ENCODE measurements at places on chromosomes 3 and 15.
A peak's percentile ranks its signal among the peaks of the same experiment; 100 is the strongest.

GRCh38 chr3:160225176-160226025 lies at the start of gene C3orf80:
TSS of gene C3orf80 (plus strand) at chr3:160225422. CDS start at chr3:160225636, 214 bp downstream.
- DNase-seq, result peak; percentile 76

DNA sequence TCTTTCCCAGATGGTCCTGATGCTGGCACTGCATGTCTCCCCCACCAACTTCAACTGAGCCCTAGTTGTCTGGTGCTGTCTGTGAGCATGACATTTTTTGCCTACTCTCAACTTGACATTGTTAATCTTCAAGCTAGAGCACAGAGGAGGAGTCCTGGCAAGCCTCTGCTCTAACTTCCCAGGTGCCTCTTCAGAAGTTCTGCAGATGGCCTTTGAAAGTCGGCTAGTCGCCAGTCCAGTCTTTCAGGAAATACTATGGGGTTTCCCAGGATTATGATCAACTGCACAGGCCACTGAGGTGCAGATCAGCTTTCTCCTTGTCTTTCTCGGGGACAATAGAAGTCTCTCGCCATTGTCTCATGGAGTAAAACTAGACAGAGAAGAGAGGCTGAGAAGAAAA lies 86.7 kb downstream of the ST8SIA2 start:
- DNase-seq, result no peak

- DNase-seq, result no peak
Measured at GRCh38 chr3:102106416-102107097, 257.2 kb downstream of the NFKBIZ start.

- DNase-seq, result no peak
Measured at GRCh38 chr3:129313415-129313664, 34.7 kb downstream of the HMCES start.

GRCh38 chr3:82202269-82202668 lies 440.8 kb upstream of the GBE1 start:
- no peak for DNase-seq

- DNase-seq, result no peak
Measured at GRCh38 chr3:197068077-197068476, 38.5 kb upstream of the MELTF start.

DNA sequence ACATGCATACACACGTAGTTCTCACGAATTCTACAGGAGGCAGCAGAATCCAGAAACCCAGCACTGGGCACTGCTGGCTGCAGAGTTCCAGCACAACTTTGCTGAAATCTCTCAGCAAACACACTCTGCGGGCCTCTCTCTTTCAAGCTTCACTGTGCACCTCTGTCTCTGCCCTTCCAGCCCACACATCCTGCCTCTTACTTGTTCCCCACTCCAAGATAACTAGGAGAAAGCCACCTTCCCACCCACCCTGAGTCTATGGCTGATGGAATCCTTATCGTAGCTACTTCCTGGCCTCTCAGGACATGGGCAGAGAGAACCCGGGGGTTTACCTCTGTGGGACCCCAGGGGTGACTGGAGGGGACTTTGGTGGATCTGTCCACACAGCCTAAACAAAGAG lies 11.9 kb downstream of the ANP32A start:
- DNase-seq, result no peak

- no peak for DNase-seq
Measured at GRCh38 chr3:97662762-97663161, 101.8 kb upstream of the ARL6 start.

GRCh38 chr15:69820819-69821218 lies 276.9 kb downstream of the TLE3 start:
- no peak for DNase-seq

All from hematopoietic multipotent progenitor cell treated with erythropoietin and hydrocortisone succinate and interleukin-3 and kit ligand, for 8 days (in vitro differentiated cells).